ENCODE measurements at places on chromosomes 3 and 15. TPM values are rescaled to one million over a fixed set of nuclear protein-coding genes. Genes with fewer than 3 reads are reported as not detected.

The EFCAB12 gene
- under 0.01 TPM for total RNA-seq

GRCh38 chr3:162175878-162176277, 679.3 kb downstream of the OTOL1 start:
- DNase-seq: no peak

DNA sequence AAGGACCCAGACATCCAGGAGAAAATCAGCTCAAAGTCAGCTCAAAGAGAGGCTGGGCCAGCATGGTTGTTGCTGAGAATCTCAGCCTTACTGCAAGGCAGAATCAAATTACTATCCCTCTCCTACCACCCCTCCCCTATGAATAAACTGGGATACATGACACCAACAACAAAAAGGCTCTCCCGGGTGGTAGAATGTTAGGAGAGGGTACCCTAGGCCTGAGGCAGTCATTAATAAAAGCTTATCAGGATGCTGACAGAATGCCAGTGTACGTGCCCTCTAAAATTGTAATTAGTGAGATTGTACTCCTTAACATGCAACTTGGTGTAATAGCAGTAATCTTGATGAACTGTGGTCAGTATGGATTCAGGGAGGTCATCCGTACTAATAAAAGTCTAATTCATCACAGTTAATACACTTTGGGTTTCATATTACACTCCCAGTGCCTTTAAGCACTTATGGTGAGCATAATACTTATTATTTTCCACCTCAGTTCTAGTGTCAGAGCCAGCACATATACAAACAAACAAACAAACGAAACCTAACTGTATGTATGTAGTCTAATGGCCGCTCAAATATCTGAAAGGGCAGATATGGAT, 76.5 kb downstream of the B3GALNT1 start:
- no peak for DNase-seq

The IGDCC3 gene
- total RNA-seq: 0.13 TPM

The GHRL gene
- 0.51 TPM for total RNA-seq

Data from dermis microvascular lymphatic vessel endothelial cell (primary cell).